T-helper 17 cell (primary cell): ENCODE measurements at places on chromosomes 2 and 18. TPM values are rescaled to one million over a fixed set of nuclear protein-coding genes. Genes with fewer than 3 reads are reported as not detected.

The GAL3ST2 gene
- 2.4 TPM for total RNA-seq

- H3K27me3 ChIP-seq = peaks cover 7% of the 10 kb centered on the region
- H3K4me3 ChIP-seq = no peak overlapping the region
- H3K4me1 ChIP-seq = peaks cover 6% of the 10 kb centered on the region
- DNase-seq = no peak
Measured at GRCh38 chr2:65411056-65411795, 21.2 kb downstream of the SPRED2 start.

The EML6 gene
- total RNA-seq = 4.0 TPM

The CD8B2 gene
- total RNA-seq = not detected

DNA sequence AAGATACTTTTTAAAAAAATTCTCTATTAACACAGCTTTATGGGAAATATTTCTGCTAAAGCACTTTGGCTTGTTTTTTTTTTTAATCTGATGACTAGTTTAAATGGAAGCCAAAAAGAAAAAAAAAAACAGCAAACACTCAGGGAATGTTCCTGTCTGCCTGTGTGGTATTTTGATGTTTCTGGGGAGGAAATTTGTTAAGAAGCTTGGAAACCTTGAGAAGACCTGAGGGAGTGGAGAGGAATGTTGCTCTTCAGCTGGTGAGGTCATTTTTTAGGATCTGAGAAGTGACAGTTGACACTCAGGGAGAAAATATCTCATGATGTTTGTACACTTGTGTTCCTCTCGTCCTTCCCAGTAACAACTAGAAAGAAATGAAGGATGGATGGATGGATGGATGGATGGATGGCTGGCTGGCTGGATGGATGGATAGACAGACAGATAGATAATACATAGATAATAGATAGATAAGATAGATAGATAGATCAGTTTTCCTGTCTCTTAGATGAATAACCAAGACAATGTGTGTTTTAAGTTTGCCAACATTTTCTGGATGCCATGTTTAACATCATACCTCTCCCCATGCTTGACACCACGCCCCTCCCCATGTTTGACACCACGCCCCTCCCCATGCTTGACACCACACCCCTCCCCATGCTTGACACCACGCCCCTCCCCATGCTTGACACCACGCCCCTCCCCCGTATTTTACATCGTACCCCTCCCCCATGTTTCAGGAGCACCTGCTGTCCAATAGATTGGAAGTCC is 84.8 kb downstream of the CTIF start:
- DNase-seq = no peak
- peaks cover 5% of the 10 kb centered on the region for H3K27me3 ChIP-seq
- no peaks in the 10 kb centered on the region for H3K36me3 ChIP-seq
- H3K4me1 ChIP-seq = peaks cover 18% of the 10 kb centered on the region
- no peak overlapping the region for H3K4me3 ChIP-seq

The MLPH gene
- total RNA-seq = not detected

- DNase-seq = no peak
- peaks cover 9% of the 10 kb centered on the region for H3K36me3 ChIP-seq
- H3K4me3 ChIP-seq = no peak overlapping the region
- H3K27ac ChIP-seq = no peak overlapping the region
Measured at GRCh38 chr2:156511122-156511521, 74.9 kb downstream of the GPD2 start.

The DSC2 gene
- 0.05 TPM for total RNA-seq

GRCh38 chr2:156909983-156910382 is 347.5 kb upstream of the GALNT5 start:
- no peaks in the 10 kb centered on the region for H3K4me1 ChIP-seq
- no peak overlapping the region for H3K27ac ChIP-seq
- no peak for DNase-seq
- no peak overlapping the region for H3K4me3 ChIP-seq
- H3K36me3 ChIP-seq = no peaks in the 10 kb centered on the region

The HOXD4 gene
- total RNA-seq = not detected
